ENCODE measurements at places on chromosomes 1 and 21. TPM values are rescaled to one million over a fixed set of nuclear protein-coding genes. Genes with fewer than 3 reads are reported as not detected.

UBXN10 gene
- not detected for total RNA-seq

INSRR gene
- total RNA-seq: 2.9 TPM

- DNase-seq: no peak
These were observed 83.6 kb downstream of the LRRC8D start for GRCh38 chr1:89904219-89904980.

- no peak for DNase-seq
These were observed 11.6 kb upstream of the CTBS start for GRCh38 chr1:84585803-84586202.

DNA sequence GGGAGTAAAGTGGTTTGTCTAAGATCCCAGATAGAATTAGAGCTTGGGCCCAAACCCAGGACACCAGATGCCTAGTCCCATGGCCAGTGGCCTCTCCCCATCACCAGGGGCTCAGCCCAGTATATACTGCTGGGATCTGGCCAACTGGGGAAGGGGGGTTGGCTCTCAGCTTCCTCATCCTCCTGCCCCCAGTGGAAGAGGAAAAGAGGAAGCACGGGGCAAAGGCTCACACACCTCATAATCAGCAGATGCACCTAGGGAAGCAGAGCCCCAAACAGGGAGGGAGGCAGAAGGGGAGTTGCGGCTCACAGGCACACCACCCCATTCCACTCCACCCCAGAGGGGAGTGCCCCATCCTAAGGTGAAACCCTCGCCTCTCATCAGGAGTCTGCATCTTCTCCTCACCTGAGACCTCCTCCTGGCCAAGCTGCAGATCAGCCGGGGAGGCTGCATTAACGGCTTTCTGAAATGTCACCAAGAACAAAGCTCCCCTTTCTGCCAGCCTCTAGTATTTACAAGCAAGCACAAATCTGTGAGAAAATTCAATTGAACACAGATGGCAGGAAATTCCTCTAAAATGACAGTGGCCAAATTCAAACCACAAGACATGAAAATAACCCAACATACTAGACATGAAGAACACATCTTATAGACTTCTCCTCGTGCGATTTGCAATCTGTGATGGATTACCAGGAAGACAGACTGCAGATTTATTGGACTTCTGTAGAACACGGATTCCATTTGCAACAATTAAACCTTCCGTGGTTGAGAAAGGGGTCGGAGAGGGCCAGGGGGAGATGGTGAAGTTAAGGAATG, 82.8 kb downstream of the GLIS1 start:
- DNase-seq: no peak

DNA sequence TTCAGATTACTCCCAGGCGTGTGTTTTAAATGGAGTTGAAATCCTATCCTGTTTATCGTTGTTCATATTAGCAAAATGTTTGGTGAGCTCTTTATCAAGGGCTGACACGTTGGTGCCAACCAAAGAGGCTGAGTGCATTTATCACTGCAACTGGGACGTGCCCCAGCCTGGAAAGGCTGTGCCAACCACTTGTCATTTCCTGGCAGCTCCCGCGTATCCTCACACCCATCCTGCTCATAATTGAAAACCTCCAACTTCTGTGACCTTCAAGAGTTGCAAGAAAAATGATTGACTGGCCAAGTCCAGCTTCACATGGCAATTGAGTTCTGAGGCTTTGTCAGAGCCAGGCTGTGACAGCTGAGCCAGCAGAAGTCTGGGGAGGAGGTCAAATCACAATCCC, 43.7 kb upstream of the KCNA3 start:
- no peak for DNase-seq

DNA sequence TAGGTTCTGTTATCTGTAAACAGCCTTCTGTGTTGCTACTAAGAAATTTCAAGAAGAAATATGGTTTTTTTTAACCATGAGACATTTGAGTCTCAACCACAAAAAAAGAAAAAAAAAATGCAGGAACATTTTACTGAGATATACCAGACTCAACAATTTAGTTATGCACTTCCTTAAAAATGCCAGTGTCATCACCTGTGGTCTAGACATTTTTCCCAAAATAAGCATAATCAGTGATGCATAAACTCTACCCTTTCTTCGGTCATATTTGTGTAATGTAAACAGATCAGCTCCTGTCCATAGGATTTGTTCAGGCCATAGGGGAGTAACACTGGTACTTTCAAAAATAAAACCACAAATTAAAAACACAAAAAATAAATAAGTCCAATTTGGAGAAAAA, 122.6 kb upstream of the TNFSF4 start:
- DNase-seq: no peak

DNA sequence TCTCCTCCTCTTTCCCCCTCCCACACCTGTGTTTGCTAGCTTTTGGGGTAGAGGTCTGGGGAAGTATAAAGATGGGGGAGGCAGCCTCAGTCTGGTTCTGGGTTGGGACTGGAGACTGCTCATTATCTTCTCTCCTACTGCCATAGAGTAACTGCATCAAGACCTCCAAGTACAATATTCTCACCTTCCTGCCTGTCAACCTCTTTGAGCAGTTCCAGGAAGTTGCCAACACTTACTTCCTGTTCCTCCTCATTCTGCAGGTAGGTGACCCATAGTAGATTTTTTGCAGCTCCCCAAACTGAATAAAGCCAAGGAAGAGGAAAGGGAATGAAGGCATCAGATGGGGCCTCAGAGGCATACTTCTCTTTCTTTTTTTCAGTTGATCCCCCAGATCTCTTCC, 5.3 kb downstream of the ATP8B2 start:
- no peak for DNase-seq

Data from ascending aorta (tissue), 2 donors.